Activated T-helper 17 cell treated with anti-CD3 and anti-CD28 coated beads, Interleukin-2, amount 50 U/mL, for 72 hours (primary cell): ENCODE measurements at places on chromosomes 2 and 18.

DNA sequence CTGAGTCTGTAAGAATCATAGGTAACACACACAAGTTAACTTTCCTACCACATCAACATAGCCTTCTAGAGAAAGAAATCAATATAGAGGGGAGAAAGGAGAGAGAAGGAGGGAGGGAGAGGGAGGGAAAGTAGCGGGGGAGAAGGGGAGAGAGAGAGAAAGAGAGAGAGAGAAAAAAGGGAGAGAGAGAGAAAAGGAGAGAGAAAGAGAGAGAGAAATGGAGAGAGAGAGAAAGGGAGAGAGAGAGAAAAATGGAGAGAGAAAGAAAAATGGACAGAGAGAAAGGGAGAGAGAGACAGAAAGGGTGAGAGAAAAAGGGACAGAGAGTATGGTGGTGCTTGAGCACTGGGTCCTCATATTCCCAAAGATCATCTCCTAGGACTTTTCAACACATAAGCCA is 591.7 kb downstream of the ZEB2 start:
- H3K4me1 ChIP-seq: no peaks in the 10 kb centered on the region
- H3K27me3 ChIP-seq: peaks cover 26% of the 10 kb centered on the region
- ATAC-seq: no peak
- H3K36me3 ChIP-seq: no peaks in the 10 kb centered on the region
- no peak overlapping the region for H3K27ac ChIP-seq
- H3K4me3 ChIP-seq: no peak overlapping the region

DNA sequence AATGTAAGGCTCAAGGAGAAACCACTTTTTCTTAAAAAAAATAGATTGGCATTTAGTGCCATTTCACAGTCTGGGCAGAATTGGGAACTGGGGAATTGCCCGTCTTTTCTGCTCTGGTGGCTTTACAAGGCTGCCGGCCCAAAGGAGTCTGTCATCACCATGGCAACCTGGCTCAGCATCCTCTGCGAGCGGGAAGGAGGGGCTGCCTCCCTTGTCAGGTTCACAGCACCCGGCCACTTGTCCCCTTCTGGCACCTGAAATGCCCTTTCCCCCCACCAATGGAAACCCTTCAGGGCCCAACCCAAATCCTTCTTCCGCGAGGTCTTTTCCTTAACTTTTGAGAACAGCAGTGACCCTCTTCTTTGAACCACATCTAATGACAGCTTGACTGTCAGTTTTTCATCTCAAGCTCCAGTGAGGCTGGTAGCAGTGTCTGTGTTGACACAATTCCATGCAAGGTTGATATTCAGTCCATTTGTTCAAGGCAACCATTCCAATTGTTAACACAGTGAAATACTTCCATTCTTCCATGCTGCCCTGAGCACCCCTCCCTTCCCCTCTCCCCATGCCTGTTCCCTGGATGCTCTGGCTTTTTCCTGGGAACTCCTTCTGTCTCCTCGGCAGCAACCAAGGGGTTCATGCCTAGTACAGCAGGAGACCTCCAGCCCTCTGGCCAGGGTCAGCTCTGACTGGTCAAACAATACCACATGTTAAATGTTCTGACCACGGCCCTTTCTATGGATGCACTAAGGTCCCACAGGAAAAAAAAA is 79.6 kb downstream of the DNER start:
- H3K27ac ChIP-seq: no peak overlapping the region
- no peak overlapping the region for H3K4me3 ChIP-seq
- peaks cover 25% of the 10 kb centered on the region for H3K27me3 ChIP-seq
- H3K36me3 ChIP-seq: no peaks in the 10 kb centered on the region
- H3K4me1 ChIP-seq: no peaks in the 10 kb centered on the region

DNA sequence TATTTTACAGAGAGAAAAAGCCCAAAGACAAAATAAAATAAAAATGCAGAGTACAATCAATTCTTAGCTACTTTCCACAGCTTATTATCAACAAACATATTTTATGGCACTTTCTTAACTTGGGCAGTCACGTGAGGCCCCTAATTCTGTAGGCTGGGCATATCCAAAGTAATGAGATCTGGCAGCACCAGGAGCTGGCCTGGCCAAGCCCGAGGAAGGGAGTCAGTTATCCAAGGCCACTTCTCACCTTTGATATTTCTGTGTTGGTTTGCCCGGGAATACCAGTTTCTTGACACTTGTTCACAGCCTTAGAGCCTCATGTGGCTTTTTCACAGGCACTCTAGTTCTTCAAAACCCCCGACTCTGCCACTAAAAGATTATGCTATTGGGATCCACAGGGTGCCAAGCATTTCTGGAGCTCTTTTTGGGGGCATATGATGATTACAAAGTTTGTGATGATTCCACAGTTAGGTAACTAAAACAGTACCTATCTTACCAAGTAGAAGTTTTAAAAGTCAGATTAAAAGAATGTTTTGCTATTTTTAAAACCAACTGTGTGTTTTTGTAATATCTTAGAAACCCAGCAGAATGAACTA is 90.4 kb downstream of the MEP1B start:
- no peak overlapping the region for H3K4me3 ChIP-seq
- no peaks in the 10 kb centered on the region for H3K4me1 ChIP-seq
- no peak for ATAC-seq
- no peak overlapping the region for H3K27ac ChIP-seq
- peaks cover 9% of the 10 kb centered on the region for H3K27me3 ChIP-seq
- H3K36me3 ChIP-seq: no peaks in the 10 kb centered on the region

GRCh38 chr2:182559623-182560022 is 132.8 kb upstream of the PDE1A start:
- H3K4me3 ChIP-seq: no peak overlapping the region
- H3K36me3 ChIP-seq: no peaks in the 10 kb centered on the region
- no peaks in the 10 kb centered on the region for H3K4me1 ChIP-seq
- no peak overlapping the region for H3K27ac ChIP-seq

GRCh38 chr18:70249118-70249517 is 39.7 kb upstream of the SOCS6 start:
- H3K27ac ChIP-seq: no peak overlapping the region
- H3K36me3 ChIP-seq: no peaks in the 10 kb centered on the region
- ATAC-seq: no peak
- peaks cover 3% of the 10 kb centered on the region for H3K27me3 ChIP-seq

GRCh38 chr2:2502201-2502549 is 171.1 kb upstream of the MYT1L start:
- H3K27ac ChIP-seq: no peak overlapping the region
- ATAC-seq: no peak
- no peaks in the 10 kb centered on the region for H3K4me1 ChIP-seq
- H3K27me3 ChIP-seq: peaks cover 15% of the 10 kb centered on the region
- no peak overlapping the region for H3K4me3 ChIP-seq

- no peaks in the 10 kb centered on the region for H3K36me3 ChIP-seq
- no peaks in the 10 kb centered on the region for H3K27me3 ChIP-seq
- ATAC-seq: no peak
- no peaks in the 10 kb centered on the region for H3K4me1 ChIP-seq
- H3K4me3 ChIP-seq: no peak overlapping the region
- no peak overlapping the region for H3K27ac ChIP-seq
Observed at GRCh38 chr18:38706373-38706772, 1140.8 kb upstream of the CELF4 start.

GRCh38 chr2:72993933-72994280 is 76.6 kb downstream of the EMX1 start:
- no peaks in the 10 kb centered on the region for H3K36me3 ChIP-seq
- no peaks in the 10 kb centered on the region for H3K4me1 ChIP-seq
- no peak overlapping the region for H3K27ac ChIP-seq
- no peaks in the 10 kb centered on the region for H3K27me3 ChIP-seq
- H3K4me3 ChIP-seq: no peak overlapping the region

DNA sequence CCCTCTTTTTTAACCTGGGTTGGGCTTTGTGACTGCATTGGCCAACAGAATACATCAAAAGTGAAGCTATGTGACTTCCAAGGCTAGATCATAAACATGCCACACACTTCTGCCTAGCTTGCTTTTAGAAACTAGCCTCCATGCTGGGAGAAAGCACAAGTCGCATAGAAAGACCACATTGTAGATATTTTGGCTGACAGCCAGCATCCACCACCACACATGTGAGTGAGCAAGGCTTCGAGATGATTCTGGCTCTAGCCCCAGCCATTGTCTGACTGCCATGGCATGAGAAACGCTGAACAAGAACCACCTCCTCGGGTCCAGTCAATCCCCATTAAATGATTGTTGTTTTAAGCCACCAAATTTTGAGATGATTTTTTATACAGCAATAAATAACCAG is 66.8 kb upstream of the STPG4 start:
- no peaks in the 10 kb centered on the region for H3K36me3 ChIP-seq
- peaks cover 4% of the 10 kb centered on the region for H3K27me3 ChIP-seq
- no peak for ATAC-seq
- no peak overlapping the region for H3K27ac ChIP-seq
- H3K4me1 ChIP-seq: no peaks in the 10 kb centered on the region
- no peak overlapping the region for H3K4me3 ChIP-seq

GRCh38 chr2:13584020-13584419 is 867.3 kb downstream of the TRIB2 start:
- H3K4me1 ChIP-seq: no peaks in the 10 kb centered on the region
- H3K4me3 ChIP-seq: no peak overlapping the region
- H3K36me3 ChIP-seq: no peaks in the 10 kb centered on the region
- no peaks in the 10 kb centered on the region for H3K27me3 ChIP-seq

GRCh38 chr2:10680957-10681356 is 8.8 kb downstream of the NOL10 start:
- H3K27ac ChIP-seq: peak overlapping the region; percentile 48
- H3K4me3 ChIP-seq: peak overlapping the region; percentile 15
- no peaks in the 10 kb centered on the region for H3K27me3 ChIP-seq
- ATAC-seq: peak; percentile 86
